ENCODE measurements at places on chromosomes 6 and 20. TPM values are rescaled to one million over a fixed set of nuclear protein-coding genes. Genes with fewer than 3 reads are reported as not detected.
A peak's percentile ranks its signal among the peaks of the same experiment; 100 is the strongest.

SLC35D3 gene
- not detected for total RNA-seq

CTSA gene
- total RNA-seq = 328 TPM

SAPCD1 gene
- total RNA-seq = 1.7 TPM

TRERF1 gene
- 6.2 TPM for total RNA-seq

SLC17A3 gene
- total RNA-seq = not detected

OXT gene
- not detected for total RNA-seq

GRCh38 chr6:21227486-21227885, 366.1 kb upstream of the SOX4 start:
- peak; percentile 81 for DNase-seq

DNA sequence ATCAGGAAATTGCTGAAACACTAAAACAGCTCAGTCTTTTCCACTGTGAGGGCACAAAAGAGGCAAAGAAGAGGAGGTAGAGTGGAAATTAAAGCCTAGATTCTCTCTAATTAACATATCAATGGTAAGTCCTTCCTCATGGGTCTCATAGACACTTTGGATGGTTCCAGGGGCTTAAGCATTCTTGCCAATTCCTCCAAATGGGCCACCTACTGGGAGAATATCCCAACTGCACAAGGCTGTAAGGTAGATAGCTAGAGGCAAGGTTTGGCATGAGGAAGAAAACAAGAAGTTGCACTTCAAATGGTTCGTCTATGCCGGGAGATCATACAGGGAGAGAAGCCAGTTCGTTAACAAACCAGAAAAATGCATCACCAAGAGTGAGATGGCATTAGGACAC, 107.6 kb upstream of the KHDRBS2 start:
- no peak for DNase-seq

GRCh38 chr6:47162793-47163192, 120.7 kb upstream of the ADGRF1 start:
- DNase-seq = no peak

- DNase-seq = no peak
Measured at GRCh38 chr20:64048402-64049044, 916 bp downstream of the SOX18 start.

GRCh38 chr6:81214414-81215091, 537.9 kb downstream of the TENT5A start:
- no peak for DNase-seq

DNA sequence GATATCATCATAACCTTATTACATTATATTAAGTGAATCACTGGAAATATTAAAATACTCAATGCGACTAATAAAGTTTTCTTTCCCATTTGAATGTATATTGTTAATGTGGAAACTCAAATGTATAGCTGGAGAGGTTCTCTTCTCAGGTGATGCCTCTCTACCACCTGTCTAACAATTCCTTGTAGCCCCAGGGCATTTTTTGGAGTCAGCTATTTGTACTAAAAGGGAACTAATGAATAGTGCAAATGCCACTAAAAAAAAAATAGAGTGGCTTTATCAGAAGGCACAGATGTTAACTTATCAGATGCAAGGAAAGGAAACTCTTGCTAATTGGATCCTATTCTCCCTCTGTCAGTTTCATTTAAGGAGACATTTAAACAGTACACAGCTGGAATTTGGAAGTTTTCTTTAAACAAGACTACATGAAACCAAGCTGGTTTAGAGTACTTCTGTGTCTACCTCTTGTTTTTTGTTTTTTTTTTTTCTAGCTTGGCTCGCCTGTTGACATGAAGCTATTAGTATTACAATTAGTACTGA, 897.0 kb upstream of the SLC35B3 start:
- DNase-seq = no peak

GRCh38 chr6:13586603-13587542, 12.5 kb downstream of the SIRT5 start:
- no peak for DNase-seq

DNA sequence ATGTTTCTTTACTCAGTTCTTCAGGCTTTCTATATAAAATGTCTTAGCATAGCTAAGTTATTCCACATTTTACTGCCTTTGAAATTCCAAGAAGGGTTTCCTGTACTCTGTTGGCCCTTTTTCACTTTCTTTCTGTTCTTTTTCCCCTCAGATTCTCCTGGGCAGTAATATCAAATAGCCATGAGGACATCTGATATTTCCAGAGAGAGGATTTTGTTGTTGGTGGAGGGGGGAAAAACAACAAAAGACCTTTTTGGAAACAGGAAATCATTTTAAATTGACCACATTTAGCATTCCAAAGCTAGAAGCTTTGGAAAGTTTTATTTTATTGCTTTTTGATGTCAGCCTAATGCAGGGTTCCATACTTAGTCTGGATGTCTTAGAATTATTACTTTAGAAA, 445.4 kb downstream of the GJA1 start:
- no peak for DNase-seq

All from M059J (cell line).